ENCODE measurements at places on chromosomes 3 and 15.
A peak's percentile ranks its signal among the peaks of the same experiment; 100 is the strongest.

GRCh38 chr3:20478436-20478835 is 292.4 kb upstream of the SGO1 start:
- no peak for DNase-seq

DNA sequence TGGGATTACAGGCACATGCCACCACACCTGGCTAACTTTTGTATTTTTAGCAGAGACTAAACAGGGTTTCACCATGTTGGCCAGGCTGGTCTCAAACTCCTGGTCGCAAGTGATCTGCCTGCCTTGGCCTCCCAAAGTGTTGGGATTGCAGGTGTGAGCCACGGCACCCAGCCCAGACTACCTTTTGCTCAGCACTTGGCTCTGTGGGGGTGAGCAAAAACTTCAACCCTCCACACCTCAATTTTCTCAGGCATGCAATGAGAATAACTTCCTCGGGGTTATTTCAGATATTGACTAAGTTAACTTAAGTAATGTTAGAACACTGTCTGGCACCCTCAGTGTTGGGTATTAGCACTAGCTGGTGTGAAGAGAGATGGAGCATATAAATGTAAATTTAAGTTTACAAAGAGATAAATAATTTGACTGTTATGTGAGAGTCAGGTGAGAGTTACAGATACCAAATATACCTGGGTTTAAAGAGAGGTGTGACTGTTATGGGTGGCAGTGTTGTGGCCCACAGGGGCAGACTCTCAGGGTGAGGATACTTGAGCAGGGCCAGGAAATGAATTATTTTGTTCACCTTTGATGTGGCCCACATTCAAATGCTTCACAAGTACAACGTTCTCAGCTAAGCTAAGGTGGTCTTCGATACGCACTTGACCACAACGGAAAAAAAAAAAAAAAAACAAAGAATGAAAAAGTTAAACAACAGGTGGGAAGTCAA is 29.0 kb downstream of the CPOX start:
- DNase-seq: no peak

DNA sequence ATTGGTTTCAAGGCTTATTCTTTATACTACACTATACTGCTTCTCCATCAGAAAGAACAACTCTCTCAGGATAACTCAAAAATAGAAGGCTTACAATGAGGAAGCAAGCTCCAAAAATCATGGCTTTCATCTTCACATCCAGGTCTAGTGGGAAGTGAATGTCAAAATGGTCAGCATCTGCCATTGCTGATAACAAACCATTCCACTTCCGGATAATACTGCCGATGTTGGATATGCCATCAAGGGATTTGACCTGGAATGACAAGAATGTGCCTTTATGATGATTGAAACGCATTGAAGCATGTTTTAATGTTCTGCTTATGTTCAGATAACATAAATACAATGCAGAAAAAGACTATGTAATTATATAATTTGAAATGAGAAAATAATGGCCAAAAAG is 34.0 kb upstream of the PLOD2 start:
- DNase-seq: no peak

DNA sequence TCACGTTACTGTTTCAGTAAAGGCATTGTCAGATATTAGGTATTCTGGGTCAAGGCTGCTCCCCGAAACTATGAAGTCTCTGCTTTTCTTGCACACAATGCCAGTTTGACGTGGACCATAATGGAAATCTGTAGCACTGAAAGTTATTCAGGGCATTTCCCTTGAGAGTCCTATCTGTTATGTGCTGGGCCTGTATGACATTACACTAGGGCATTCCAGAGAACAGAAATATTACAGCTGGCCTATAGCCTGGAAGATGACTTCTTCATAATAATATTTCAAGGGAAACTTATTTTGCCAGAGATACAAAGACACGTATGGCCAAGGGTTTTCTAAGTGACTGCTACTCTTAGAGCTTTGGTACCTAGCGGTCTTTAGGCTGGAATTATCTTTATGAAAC is 613.6 kb upstream of the CBLB start:
- no peak for DNase-seq

DNA sequence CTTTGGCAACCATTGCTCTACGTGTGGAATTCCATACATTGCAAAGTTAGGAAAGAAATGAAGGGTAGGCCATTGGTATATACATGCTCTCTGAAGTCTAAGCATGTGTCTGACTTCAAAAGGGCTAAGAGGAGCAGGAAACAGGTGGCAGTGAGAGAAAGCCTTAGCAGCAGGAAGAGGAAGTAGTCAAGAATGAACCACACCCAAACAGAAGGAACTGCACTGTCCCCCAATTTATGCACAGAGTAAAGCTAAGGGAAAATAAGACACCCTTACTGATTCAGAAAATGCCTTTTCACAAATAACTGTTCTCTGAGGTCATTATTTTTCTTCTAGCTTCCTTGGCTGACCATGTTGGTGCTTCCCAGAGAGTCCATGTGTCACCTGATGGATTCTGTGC is 575.4 kb downstream of the NTRK3 start:
- DNase-seq: no peak

GRCh38 chr3:161560008-161560637 is 63.5 kb downstream of the OTOL1 start:
- DNase-seq: peak; percentile 45

DNA sequence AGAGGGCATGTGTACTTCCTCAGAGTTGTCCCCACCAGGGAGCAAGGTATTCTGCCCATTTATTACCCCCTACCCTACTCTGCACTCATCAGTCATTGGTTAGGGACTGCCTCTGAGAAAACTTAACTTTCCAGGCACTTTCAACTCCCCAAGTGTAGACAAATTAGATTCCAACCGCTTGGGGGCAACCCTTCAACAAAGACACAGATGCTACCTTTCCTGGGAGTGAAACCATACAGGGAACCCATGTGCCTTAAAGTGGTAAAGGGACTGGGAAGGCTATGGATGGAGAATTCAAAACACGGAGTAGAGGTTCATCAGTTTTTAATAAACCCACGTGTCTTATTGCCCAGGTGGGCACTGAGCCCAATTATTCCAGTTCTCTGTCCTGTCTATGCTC is 19.4 kb upstream of the UBE2E2 start:
- no peak for DNase-seq

- DNase-seq: no peak
These were observed 769.4 kb upstream of the GOLIM4 start for GRCh38 chr3:168865022-168865551.

DNA sequence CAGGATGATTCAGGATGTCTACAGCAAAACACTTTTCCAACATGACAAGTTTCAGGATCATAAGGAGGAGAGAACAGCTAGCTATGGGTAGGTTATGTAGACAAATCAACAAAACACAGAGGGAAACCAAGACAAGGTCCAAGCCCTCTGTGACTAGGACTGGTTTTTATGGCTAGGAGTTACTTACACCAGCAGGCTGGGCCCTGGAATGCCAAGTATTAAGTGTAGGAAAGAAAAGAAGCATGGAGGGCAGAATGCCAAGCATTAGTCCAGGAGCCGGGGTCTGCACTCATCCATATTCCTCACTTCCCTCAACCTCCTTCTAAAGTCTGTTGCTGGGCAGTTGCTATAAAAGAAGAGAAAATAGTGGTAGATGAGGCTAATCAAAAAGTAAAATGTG is 35.3 kb upstream of the PPP2R3A start:
- DNase-seq: no peak

DNA sequence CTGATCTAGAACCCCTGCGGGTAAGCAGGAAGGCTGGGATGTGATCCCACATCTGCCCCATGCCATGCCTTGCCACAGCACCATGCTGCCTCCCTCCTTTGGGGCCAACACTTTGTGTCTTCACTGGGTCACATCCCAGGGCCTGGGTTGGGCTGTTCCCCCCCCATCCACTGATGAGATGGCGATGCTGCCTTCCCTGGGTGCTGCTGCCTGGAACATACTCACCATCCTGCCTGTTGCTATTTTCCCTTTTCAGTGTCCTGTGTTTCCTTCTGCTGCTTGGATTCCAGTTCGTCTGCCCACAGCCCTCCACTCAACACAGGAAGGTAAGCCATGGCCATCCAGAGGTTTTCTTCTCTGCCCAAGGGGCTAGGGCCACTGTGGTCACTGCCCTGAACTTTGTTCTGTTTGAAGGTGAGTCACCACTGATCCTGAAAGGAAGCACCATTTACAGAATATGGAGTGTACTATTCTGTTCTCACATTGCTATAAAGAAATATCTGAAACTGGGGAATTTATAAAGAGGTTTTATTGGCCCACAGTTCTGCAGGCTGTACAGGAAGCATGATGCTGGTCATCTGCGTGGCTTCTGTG is 39.4 kb downstream of the THSD4 start:
- no peak for DNase-seq

DNA sequence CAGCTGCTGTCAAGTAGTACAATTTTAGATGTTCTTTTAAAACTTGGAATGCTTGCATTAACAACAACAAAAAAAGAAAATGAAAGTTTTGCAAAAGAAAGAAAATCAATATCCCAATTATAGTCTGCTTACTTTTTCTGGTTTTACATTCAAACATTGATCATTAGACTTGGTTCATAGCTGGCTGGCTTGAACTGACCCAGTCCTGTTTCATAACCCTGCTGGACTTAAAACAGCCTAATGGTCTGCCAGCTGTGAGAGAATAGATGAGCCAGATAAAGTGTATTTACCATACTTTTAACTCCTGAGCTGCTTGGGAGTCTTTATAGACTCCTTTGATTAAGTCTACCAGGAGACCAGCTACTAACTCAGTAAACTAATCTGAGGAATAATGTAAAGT is 59.2 kb downstream of the PIAS1 start:
- DNase-seq: no peak

DNA sequence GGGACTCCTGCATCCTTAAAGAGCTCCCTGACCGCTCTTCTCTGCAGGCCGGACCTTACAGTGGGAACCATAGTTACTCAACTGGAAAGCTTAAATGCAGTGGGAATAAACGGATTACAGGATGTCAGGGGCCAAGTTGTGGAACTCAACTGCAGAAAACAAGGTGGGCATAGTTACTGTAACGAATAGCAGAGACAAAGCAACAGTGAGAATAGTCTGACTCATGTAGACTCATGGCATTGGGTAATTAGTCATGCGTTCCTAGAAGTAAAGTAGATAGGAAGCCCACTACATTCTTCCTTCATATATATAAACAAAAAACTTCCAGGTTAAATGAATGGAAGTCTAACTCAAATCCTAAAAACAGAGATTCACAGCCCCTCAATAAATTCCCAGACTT is 95.5 kb upstream of the CHRNA7 start:
- DNase-seq: peak; percentile 58

GRCh38 chr3:8891774-8892173 is 71.5 kb downstream of the RAD18 start:
- DNase-seq: no peak

DNA sequence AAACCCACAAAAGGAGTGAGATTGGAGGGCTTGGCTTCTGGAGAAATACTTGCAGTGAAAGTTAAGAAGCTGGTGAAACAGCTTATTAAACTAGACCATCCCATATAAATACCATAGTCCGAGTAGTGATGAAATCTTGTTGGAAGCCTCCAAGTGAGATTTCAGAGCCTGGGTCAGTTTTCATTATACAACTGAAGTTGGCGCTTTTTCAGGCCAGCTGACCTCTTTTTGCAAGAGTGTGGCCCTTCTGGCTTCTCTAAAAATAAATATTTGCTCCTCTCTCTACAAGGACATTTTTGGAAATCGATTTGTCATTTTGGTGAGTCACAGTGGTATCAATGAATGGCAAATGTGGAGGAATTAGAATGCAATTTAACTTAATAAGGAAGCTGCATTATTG is 51.2 kb upstream of the THRB start:
- no peak for DNase-seq

DNA sequence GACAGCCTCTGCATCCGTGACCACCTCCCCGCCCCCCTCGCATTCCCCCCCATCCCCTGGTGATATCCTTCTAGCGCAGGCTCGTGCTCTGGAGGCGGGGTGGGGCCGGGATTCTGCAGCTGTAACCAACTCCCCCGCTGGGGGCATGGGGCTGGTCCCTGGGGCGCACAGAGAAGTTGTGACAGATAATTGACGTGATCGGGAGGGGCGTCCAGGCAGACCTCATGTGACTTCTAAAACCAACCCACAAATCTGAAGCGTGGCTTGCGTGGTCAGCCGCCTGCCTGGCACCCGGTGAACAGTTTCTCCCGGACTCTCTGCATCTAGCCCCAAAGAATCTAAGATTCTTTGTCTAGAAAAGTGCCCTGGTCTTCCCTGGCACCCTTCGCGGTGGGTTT is 100.6 kb upstream of the IGF1R start:
- no peak for DNase-seq

DNA sequence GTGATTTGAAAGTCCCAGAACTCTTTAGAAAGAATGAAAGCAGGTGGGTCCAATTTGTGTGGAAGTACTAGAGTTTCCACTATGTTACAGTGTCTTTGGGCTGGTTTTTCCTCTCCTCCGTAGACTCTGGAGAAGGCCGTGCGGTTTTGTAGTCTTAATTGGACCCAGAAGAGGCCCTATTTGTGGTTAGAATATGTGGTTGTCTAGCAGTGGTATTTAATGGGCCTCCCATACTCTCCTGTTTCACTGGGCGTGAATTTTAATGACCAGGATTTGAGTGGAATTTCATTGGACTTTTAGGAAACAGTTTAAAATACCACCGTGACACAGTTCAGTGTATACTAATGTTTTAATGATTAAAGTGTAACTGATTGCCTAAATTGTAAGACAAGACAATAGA is 182.3 kb downstream of the BBX start:
- no peak for DNase-seq

DNA sequence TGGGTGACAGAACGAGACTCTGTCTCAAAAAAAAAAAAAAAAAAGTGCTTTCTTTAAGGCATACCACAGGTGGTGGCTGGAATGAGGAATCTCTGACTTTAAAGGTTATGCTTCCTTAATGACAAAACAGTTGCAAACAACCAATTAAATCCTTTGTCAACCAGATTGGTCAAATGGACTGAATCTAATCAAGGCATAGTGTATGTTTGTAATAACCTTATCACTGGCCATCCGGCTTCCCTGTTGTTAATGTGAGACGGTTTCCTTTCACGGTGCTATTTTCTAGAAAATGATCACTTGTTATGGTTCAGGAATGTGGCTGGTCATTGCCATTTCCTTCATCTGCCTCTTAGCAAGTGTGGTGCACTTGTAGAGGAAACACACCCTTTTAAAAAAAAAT is 75.9 kb downstream of the FLNB start:
- DNase-seq: no peak

DNA sequence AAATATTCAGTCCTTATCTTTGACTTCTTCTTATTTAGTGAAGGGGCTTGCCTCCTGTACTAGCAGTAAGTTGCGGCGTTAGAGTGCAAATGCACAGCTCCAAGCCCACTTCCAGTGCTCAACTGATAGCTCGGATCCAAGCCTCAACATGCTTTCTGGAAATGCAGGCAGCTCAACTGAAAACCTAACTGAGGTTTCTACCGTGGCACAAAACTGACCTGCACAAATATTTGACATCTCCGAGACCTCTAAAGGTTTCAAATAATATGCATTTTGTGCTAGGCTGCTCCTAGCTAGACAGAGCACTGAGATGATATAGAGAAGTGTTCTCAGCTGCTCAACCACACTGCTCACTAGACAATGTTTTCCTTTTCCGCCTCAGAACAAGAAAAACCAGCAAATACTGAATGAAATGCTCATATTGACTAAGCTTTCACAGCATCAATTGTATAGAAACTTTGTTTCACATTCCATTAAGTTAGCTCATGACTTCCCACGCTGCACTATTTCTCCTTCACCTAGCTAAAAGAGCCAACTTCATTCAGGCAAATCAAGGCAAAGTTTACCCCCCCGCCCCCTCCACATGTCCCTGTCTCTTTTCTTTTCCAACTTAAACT is 822 bp downstream of the ZNF385D start:
- no peak for DNase-seq
